Activated CD4-positive, alpha-beta memory T cell treated with anti-CD3 and anti-CD28 coated beads for 36 hours (primary cell): ENCODE measurements at places on chromosomes 11 and 22.

GRCh38 chr22:27416511-27417420 is 384.8 kb downstream of the MN1 start:
- no peak for DNase-seq

GRCh38 chr11:132579136-132579535 is 953.2 kb downstream of the OPCML start:
- DNase-seq: no peak

GRCh38 chr11:14148653-14149273 is 186.2 kb downstream of the SPON1 start:
- no peak for DNase-seq

DNA sequence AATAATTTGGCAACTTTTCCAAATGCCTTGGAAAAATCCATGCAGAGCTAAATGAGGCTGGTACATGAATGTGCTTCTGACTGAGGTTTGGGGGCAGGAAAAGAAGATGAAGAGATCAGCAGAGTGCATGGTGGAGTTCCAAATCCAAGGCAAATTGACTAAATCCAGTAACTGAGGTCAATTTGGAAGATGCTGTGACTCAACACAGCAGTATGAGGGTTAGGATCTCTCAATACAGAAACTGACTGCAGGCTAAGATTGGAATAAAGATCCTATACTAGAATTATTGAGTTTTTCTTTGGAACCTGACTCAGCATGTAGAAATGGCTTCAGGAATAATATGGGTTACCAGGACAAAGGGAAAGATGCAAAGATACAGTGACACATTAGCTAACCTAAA is 99.3 kb upstream of the FAT3 start:
- DNase-seq: no peak

- no peak for DNase-seq
These were observed at the start of gene CCDC89 for GRCh38 chr11:85685820-85686459. CCDC89 (minus strand) TSS chr11:85686195; CDS start chr11:85686130, 65 bp downstream.

DNA sequence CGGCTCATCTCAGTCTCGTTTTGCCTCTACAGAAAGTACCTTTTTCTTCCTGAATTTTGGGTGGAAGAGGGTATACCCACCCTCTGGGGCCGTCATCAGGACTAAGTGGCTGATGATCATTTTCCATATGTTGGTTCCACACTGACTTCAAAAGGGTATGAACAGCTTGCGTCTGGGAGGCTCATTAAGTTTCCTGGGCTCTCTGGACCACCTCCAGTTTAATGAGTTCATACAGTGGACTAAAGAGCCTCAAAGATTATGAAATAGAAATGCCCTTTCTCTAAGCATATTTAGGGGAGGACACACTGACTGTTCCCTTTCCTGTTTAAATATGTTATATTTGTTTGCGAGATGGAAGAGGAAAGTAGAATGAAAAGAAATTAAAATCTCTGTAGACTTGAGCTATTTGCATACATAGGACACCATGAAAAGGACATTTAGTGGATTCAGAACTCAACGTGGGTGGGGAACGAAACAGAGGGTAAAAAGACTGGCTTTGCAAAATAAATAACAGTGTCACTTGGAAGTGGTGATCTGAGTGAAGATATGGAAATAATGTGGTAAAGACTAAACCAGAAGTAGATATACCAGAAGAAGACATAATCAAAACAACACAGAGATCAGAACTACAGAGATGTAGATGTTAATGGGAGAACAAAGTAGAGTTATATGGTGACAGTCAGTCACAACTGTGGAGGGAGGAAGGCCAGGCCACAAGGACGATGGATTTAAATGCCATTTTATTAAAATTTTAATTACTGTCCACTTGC is 18.7 kb downstream of the LDLRAD3 start:
- DNase-seq: no peak

GRCh38 chr11:72951193-72951592 is 137.0 kb downstream of the ATG16L2 start:
- no peak for DNase-seq
